ENCODE measurements at places on chromosomes 2 and 18.

- no peak for DNase-seq
Observed at GRCh38 chr2:130728007-130728454, 839 bp upstream of the GPR148 start.

GRCh38 chr2:240960309-240960970 is 38.0 kb upstream of the SNED1 start:
- no peak for DNase-seq

- no peak for DNase-seq
Observed at GRCh38 chr2:118264232-118264990, 176.1 kb downstream of the INSIG2 start.

- DNase-seq: no peak
Observed at GRCh38 chr2:34012715-34013302, 413.7 kb upstream of the FAM98A start.

DNA sequence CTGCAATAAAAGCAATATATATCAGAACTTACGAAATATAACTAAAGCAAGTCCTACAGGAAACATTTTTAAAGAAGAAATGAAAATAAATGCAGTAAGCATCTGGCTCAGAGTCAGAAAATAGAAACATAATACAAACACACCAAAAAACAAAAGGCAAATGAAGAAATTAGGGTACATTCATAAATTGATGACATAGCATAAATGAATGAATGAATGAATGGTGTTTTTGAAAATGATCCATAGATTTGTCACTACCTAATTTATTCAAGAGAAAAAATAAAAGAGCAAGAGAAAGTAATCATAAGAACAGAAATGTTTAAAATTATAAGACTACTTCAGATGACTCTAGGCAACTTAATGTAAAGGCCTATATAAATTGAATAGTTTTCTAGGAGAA is 226.1 kb upstream of the CDH20 start:
- no peak for DNase-seq

DNA sequence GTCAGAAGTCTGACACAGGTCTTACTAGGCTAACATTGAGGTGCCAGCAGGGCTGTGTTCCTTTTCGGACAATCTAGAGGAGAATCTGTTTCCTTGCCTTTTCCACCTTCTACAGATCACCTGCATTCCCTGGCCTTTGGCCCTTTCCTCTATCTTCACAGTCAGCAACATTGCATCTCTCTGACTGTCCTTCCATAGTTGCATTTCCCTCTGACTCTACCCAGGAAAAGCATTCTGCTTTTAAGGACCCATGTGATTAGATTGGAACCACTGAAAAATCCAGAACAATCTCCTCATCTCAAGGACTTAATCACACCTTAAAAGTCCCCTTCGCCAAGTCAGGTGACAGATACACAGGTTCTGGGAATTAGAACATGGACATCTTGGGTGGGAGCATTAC is 181.5 kb downstream of the SLC8A1 start:
- DNase-seq: no peak

GRCh38 chr2:109342930-109343329 is 213.9 kb downstream of the SH3RF3 start:
- no peak for DNase-seq

- no peak for DNase-seq
Observed at GRCh38 chr2:61689568-61689967, 151.4 kb upstream of the XPO1 start.

- DNase-seq: no peak
Observed at GRCh38 chr18:22604390-22604985, 186.8 kb upstream of the CTAGE1 start.

DNA sequence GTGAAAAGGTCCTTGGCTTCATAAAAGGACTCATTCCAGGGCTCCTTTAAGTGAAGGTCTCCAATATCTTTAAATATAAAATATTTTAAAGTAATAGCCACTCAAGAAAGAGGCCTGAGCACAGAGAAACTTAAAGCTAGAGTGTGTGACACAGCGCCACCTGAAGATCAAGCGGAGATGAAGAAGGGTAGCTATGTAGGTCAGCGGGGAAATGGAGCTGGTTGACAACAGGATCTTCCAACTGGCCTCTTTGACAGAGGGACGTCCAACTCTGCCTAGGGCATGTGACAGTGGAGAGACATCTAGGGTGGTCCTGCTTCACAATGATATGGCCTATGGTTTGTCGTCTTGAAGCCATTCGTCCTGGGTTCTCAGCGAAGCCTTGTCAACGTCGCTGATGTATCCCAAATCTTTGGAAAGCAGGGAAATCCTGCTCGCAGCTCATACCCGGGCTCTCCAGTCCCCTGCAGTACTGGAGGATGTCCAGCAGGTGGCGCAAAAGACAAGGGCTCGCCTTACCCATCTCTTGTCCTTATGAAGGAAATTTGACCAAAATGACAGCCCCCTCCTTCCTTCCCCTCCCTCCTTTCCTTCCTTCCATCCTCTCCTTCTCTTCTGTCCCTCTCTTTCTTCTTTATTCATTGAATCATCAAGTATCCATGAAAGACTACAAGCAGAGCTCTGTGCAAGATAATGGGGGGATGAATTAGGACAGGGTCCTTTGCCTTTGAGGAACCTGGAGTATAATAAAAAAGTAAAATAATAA is 59.6 kb downstream of the LONRF2 start:
- peak; percentile 19 for DNase-seq
